ENCODE measurements at places on chromosomes 12 and 14. TPM values are rescaled to one million over a fixed set of nuclear protein-coding genes. Genes with fewer than 3 reads are reported as not detected.

DNA sequence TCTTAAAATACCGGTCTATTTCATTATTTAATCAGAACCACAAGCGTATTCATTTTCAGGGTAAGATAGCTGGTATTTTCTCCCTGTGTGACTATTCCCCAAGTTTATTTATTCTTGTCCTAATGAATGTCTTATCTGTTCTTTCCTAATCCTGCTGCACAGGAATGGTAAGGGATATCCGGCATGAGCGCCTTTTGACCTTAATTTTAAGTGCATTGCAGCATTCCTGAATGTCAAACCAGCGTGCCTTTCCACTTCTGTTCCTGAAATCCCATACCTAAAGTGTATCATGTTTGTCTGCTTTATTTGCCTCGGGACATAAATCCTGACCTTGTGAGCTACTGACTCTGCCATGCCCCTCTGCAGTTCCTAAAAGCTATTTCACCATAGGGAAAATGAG, 1713.2 kb upstream of the FLRT2 start:
- no peak overlapping the region for H3K27ac ChIP-seq
- DNase-seq = no peak

- DNase-seq = no peak
- H3K36me3 ChIP-seq = no peaks in the 10 kb centered on the region
- no peak overlapping the region for H3K4me3 ChIP-seq
- H3K4me1 ChIP-seq = peaks cover 10% of the 10 kb centered on the region
Observed at GRCh38 chr14:103316721-103317121, 17.3 kb upstream of the EIF5 start.

Gene DHH
- not detected for total RNA-seq

DNA sequence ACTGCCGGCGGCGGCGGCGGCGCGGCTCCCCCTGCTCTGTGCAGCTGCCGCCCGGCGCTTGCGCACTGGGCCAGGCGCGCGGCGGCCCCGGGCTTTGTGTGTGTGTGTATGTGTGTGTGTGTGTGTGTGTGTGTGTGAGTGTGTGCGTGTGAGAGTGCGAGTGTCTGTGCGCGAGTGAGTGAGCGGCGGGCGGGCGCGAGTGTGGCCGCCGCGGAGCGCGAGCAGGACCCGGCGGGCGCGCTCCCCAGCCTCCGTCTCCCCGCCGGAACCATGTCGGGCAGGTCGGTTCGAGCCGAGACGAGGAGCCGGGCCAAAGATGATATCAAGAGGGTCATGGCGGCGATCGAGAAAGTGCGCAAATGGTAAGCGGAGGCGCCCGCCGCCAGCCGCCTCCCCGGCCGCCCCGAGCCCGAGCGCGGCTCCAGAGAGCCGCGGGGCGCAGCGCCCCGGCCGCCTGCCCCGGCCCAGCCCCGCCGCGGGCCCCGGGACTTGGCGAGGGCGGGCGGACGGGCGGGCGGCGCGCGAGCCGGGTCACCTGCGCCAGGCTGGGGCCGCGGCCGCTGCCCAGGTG, at the start of gene BCL7A:
Gene BCL7A, plus strand, starts transcription at position 63 of the 571 bp plus-strand sequence. Its CDS starts 208 bp downstream, at position 271.
- H3K4me3 ChIP-seq = peak within 1 kb of the TSS; percentile 65
- H3K27me3 ChIP-seq = no peaks in the 10 kb centered on the region
- H3K4me1 ChIP-seq = peaks cover 46% of the 10 kb centered on the region
- peak within 1 kb of the TSS; percentile 88 for H3K27ac ChIP-seq
- DNase-seq = peak; percentile 79
- H3K36me3 ChIP-seq = no peaks in the 10 kb centered on the region

DNA sequence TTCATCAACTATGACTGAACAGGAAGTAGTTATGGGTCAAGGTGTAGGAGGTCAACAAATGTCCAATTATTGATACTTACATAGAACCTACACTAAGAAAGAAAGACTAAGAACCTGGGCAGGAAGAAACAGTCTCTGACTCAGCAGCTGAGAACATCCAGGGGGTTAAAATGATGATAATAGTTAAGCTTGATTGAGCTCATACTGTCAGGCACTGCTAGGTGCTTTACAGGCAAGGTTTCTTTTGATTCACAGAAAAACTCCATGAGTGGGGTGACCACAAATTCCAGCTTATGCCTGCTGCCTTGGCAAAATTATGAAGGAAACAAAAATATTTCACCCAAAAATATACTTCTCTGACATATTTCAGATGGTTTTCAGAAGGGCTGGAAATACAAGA, 75.0 kb downstream of the ACADS start:
- no peak for DNase-seq
- H3K4me1 ChIP-seq = no peaks in the 10 kb centered on the region
- no peaks in the 10 kb centered on the region for H3K36me3 ChIP-seq
- no peak overlapping the region for H3K27ac ChIP-seq
- H3K27me3 ChIP-seq = no peaks in the 10 kb centered on the region

- no peaks in the 10 kb centered on the region for H3K36me3 ChIP-seq
- H3K27ac ChIP-seq = no peak overlapping the region
- peaks cover 17% of the 10 kb centered on the region for H3K4me1 ChIP-seq
- no peaks in the 10 kb centered on the region for H3K27me3 ChIP-seq
- H3K4me3 ChIP-seq = no peak overlapping the region
- DNase-seq = no peak
Observed at GRCh38 chr14:51504669-51505068, 147.0 kb upstream of the FRMD6 start.

DNA sequence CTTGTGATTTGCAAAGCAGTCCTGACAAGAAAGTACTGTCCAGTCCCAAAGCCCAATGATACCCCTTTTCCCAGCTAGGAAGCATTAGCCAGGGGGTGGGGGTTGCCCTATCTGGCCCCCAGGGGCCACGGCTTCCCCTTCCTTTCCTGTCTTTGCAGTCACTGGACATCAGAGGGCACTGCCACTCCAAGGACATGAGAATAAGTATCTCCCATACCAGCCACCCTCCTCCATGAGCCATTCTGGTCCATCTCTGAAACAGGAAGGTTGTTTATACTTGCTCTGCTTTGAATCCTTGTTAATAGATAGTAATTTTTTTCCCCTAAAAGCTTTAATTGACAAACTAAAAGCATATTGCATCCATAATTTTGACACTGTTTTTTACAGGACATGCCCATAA, 29.7 kb downstream of the RBM19 start:
- DNase-seq = no peak
- peaks cover 37% of the 10 kb centered on the region for H3K36me3 ChIP-seq
- H3K27ac ChIP-seq = no peak overlapping the region
- no peaks in the 10 kb centered on the region for H3K4me1 ChIP-seq

Gene TGM1
- 13.8 TPM for total RNA-seq

Gene HRK
- total RNA-seq = not detected
